Heart right ventricle (tissue), 16 donors: ENCODE measurements at places on chromosomes 2 and 18. TPM values are rescaled to one million over a fixed set of nuclear protein-coding genes. Genes with fewer than 3 reads are reported as not detected.

Gene ANKRD30B
- polyA plus RNA-seq = not detected

Gene CPO
- 0.07 TPM for polyA plus RNA-seq

Gene PAX3
- 0.01 TPM for polyA plus RNA-seq

Gene DSC3
- polyA plus RNA-seq = 0.39 TPM

DNA sequence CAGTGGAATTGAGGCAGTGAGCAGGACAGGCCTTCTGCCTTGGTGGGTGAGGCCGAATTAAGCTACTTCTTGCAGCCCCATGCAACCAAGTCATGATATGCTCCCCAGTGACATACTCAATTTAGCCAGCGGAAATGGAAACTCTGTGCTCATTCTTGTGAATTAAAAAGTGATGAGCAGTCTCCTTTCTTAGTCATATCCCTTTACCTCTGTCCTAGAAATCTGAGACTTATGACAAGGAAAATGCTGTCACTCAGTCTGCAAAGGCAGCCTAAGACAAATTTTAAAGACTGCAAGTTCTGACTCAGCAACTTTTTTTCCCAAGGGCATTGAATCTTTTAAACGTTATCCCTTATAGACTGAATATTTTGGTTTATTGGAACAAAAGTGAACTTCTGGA lies 218.2 kb downstream of the SH3BP4 start:
- DNase-seq = no peak

DNA sequence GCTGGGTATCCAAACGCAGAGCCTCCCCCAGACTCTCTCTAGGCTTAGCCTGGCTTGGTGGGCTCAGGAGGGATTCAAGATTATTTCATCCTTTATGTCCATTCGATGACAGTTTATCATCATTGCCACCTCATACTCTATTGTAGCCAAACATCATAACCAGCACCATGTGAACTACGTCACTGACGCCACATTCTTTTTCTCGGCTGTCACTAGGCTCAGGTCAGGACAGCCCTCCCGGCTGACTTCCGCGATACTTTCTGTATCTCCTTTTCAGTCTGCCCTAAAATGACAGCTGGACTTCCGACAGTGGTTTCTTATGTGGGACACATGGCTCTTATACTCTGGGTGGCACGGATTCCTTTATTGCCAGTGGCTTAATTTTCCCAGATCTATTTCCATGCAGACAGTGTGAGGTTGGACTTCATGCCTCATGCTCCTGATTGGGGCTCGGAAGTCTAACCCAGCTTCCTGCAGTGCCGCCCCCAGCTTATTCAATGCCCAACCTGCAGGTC lies 39.8 kb upstream of the SMIM21 start:
- DNase-seq = no peak

DNA sequence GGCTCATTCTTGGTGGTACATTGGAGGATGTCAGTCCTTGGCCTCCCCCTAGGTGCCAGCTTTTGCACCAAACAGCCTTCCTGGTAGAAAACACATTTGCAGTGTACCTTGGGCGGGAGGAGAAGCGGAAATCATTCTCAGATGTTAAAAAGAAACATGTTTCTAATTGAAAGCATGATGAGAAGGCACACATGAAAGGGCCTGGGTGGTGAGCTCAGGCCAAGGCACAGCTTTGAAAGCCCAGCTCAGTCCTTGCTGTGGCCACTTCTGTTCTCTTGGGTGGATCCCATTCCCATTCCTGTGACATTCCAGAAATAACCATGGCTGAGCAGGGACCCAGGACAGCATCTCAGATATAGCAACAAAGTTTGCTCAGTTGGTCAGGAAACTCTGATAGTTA lies 71.5 kb downstream of the LTBP1 start:
- DNase-seq = no peak

- no peak for DNase-seq
Measured at GRCh38 chr2:8694737-8695136, 12.9 kb downstream of the ID2 start.

DNA sequence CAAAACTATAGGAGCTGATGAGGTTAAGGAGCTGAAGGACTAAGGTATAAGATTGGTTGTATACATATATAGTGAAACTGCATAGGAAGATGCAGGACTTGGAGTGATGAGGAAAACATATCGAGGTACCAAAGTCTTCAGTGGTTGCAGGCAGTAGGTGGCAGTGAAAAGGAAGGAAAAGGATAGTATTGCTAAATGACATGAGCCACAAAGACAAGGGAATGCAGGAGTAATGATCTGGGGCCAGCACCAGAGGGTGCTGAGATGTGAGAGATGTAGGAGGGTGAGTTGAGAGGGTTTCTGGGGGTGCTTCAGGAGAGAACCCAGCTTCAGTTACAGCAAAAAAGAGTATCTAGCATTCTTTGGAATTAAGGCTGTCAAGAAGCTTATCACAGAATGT lies 172.2 kb upstream of the MYO3B start:
- DNase-seq = no peak

DNA sequence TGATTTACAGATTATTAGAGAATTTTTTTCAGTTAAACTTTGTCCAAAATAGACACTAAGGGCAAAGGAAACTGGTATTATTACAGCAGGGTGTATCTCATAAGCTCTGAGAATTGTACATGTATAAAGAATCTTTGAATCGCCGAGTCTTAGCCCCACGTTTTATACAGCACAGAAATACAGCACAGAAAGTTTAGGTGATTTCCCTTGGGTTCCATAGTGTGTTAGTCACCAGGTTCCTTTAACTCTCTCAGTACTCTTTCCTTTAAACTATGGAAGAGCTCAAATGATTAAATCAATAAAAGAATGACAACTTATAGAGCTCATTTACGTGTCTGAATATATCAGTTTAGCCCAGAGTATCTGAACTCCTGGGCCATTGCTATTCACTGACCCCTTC lies 256.8 kb downstream of the NEDD4L start:
- no peak for DNase-seq

- peak; percentile 24 for DNase-seq
Measured at GRCh38 chr2:20612925-20613916, 37.7 kb downstream of the HS1BP3 start.

- no peak for DNase-seq
Measured at GRCh38 chr2:236167297-236168109, 683 bp downstream of the GBX2 start.
